Caudate nucleus (tissue), 63 donors: ENCODE measurements at places on chromosomes 3 and 15.

DNA sequence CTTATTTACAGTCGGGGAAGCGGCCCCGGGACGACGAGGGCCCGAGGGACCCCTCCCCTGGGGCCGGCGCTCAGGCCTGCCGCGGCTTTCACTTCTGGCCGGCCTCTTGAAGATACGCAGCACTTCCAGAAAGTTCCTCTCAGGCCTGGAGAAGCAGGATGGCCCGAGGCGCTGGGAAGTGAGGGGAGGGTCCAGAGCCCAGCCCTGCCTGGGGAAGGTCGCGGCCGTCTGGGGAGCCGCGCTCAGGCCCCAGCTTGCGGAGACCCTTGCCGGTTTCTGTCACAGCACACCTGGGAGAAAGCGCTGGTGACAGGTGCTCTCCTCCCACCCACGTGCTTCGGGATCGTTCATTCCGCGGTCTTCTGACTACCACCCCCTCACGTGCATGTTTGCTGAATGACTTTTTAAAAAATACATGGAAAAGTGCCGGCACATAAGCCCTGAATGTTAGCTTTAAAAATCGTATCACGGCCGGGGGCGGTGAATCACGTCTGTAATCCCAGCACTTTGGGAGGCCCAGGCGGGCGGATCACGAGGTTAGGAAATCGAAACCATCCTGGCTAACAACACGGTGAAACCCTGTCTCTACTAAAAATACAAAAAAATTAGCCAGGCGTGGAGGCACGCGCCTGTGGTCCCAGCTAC is 727 bp upstream of the TM2D3 start:
- no peak for DNase-seq

GRCh38 chr3:155385896-155386625 is 92.6 kb upstream of the STRIT1 start:
- DNase-seq, result no peak

GRCh38 chr3:177069514-177070329 is 127.6 kb downstream of the TBL1XR1 start:
- no peak for DNase-seq

- no peak for DNase-seq
These were observed 77.9 kb downstream of the NTRK3 start for GRCh38 chr15:88178631-88179030.

- DNase-seq, result no peak
These were observed at the start of gene PLSCR2 for GRCh38 chr3:146469150-146470017. PLSCR2 (minus strand) TSS chr3:146469561; CDS start chr3:146459904, 9,657 bp downstream.

GRCh38 chr15:42118650-42119445 is 24.5 kb upstream of the PLA2G4D start:
- no peak for DNase-seq

- no peak for DNase-seq
These were observed 31.8 kb downstream of the CYP8B1 start for GRCh38 chr3:42843713-42844411.

DNA sequence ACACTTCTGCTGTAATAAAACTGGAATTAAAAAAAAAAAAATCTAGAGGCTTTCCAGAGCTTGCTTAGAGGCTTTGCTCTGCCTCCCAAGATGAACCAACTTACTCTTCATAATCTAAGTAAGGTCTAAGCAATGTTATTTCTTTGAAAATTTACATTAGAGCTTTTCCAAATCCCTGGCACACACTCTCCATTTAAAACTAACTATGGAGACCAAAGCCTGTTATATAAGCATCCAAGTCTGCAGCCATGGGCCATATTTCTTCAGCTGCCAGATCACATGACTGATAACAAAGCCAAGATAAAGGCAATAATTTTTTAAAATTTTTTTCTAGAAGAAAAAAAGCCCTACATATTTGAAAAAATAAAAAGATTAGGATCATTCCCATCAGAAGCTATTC is 55.0 kb upstream of the ARHGEF3 start:
- DNase-seq, result no peak

GRCh38 chr3:50347187-50347813 is 1.8 kb upstream of the ZMYND10 start:
- no peak for DNase-seq

GRCh38 chr3:18868911-18869689 is 279.2 kb upstream of the KCNH8 start:
- DNase-seq, result no peak

GRCh38 chr3:179292450-179292849 is 30.4 kb upstream of the ZNF639 start:
- no peak for DNase-seq
